Esophagus squamous epithelium (tissue), 5 donors: ENCODE measurements at places on chromosomes 7 and 10. TPM values are rescaled to one million over a fixed set of nuclear protein-coding genes. Genes with fewer than 3 reads are reported as not detected.

GRCh38 chr7:99379043-99379577, 4.6 kb downstream of the ARPC1B start:
- DNase-seq, result no peak

Gene FFAR4
- total RNA-seq, result not detected

Gene EPHA1
- 64.5 TPM for total RNA-seq

DNA sequence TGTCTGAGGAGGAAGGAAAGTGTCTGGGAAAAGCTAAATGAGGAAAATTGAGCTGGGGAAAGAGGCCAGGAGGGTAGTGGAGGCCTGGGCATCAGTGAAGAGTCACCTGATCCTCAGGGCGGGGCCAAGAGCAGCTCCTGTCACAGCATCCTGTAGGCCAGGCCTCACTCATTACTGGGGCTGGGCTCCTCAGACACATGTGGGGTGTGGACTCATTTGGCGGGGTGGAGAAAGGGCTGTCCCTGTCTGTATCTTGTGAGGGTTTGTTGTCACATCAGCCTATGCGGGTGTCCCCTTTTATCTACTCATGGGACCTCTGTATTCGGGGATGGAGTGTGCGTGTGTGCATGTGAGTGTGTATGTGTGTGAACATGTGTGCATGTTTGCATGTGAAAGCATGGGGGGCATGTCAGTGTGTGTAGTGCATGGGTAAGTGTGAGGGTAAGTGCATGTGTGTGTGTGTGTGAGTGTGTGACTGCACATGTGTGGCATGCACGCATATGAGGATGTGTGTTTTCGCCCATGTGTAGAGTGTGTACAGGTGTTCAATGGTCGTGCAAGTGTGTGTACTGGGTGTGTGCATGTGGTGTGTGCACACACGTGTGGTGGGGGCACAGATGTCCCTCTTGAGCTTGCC, 67.8 kb downstream of the RAMP3 start:
- DNase-seq, result no peak

Gene OR2A7
- total RNA-seq, result 9.7 TPM

Gene NKX2-3
- 0.40 TPM for total RNA-seq
